MM.1S (cell line): ENCODE measurements at places on chromosomes 5 and 9.

DNA sequence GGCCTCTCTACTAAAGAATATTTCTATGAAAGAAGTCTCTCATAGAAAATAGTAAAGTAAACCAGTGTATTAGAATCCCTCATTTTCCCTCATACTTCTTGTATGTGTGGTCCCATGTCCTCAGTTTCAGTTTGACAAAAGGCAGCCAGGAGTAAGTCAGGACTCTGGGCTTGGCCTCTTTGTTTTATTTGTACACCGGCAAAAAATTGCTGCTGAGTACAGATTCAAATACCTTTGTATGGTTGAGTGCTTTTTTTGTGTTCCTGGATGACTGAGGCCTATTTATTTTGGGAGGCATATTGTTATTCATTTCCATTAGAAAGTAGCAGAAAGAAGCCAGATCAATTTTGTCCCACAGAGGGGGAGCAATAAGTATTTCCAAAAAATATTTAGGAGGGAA, 47.3 kb upstream of the CEP78 start:
- no peak for DNase-seq

DNA sequence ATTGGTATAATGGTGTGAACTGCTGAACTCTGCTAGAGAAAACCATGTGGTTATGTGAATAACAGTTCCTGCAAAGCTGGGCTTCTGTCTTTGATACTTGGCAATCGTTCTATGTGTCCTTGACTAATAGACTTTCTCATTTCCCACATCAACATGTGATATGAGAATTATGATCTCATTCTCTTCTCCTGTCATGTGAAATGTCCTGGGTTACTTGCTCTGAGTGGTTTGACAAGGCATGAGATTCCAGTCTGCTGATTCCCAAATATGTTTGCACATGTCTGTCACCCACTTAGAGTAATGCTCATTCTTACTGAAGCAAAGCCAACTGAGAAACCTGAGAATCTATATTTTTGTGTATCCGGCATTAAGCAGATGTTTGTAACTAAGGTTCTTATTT, 141.2 kb downstream of the PARP8 start:
- DNase-seq: no peak

- DNase-seq: no peak
These were observed 15.4 kb upstream of the PLEKHG4B start for GRCh38 chr5:76358-77169.

DNA sequence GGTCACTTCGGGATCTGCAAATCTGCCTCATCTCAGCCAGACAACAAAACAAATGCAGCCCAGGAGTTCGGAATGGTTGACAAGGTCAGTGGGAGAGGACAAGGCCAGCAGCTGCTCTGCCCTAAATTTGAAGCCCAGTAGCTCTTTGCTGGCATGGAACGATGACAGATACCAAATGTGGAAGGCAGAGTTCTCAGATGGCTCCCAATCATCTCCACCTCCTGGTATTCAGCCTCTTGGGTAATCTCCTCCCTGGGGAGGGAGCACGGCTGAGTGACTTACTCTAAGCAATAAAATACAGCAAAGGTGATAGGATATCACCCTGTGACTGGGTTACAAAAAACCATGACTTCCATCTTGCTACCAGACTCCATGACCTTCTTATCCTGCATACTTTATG, 172.8 kb downstream of the ENTREP1 start:
- DNase-seq: no peak

GRCh38 chr9:73844135-73844534, 653.0 kb upstream of the RORB start:
- DNase-seq: no peak

DNA sequence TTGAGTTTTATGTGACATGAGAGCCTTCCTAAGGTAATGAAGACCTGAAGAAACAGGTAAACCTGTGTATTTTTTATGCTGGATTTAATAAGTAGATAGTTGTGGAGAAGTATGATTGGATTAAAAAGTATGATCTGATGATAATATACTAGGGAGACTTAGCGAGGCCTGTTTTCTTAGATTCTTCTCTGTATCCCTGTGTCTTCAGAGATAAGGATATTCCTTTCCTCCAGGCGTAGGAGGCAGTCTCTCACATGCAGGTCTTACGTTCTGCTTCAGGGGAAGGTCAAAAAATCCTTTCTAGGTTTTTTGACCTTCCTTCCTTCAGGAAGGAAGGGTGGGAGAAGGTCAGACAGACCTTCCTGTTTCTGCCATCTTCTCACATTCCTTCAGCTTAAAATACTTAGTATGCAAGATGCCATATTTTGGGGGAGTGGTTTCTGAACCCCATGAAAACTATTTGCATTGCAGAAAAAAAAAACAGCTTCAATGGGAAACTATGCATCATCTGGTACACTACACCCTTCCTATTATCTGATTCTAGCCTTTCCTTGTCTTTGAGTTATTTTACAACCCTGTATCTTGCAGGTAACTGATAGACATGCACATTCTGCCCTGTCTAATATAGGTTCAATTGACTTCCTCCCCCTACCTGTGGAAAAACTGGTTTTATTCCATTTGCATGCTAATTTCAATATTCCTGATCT, 57.3 kb upstream of the ZNF608 start:
- DNase-seq: no peak

GRCh38 chr5:129909225-129909624, 5.0 kb downstream of the CHSY3 start:
- peak; percentile 47 for DNase-seq

GRCh38 chr9:16637218-16637617, 233.3 kb downstream of the BNC2 start:
- DNase-seq: no peak

- DNase-seq: no peak
These were observed 430.9 kb downstream of the DMAC1 start for GRCh38 chr9:7368410-7369292.

DNA sequence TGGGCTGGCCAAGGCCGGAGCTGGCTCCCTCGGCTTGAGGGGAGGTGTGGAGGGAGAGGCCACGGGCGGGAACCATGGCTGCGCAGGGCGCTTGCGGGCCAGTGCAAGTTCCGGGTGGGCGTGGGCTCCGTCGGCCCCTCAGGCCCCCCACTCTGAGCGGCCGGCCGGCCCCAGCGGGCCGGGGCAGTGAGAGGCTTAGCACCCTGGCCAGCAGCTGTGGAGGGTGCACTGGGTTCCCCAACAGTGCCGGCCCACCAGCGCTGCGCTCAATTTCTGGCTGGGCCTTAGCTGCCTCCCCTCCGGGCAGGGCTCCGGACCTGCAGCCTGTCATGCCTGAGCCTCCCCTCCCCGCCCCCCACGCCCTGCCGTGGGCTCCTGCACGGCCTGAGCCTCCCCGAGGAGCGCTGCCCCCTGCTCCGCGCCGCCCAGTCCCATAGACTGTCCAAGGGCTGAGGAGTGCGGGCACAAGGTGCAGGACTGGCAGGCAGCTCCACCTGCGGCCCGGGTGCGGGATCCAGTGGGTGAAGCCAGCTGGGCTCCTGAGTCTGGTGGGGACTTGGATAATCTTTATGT, 184.2 kb downstream of the ATPSCKMT start:
- DNase-seq: no peak

- DNase-seq: no peak
These were observed 207.0 kb upstream of the SLC30A5 start for GRCh38 chr5:68886814-68887213.

DNA sequence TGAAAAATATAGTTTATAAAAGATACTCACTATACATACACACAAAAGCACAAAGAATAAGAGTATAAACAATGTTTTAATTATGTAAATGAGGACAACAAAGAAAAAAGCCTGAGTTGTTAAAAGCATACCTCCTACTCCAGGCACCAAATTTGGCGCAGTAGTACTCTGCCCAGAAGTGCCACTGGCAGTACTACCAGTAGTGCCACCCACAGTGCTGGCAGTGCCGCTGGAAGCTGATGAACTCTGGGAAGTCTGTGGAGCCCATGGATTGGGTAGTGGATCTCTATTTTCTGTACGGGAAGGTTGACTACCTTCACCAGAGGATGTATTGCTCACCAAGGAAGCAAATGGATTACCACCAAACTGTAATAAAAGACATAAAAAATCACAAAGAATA, 30.2 kb downstream of the UBQLN1 start:
- DNase-seq: no peak

GRCh38 chr9:137017791-137018497, 10.1 kb downstream of the ABCA2 start:
- no peak for DNase-seq

- no peak for DNase-seq
These were observed 30.7 kb upstream of the SMC5 start for GRCh38 chr9:70228118-70228517.

DNA sequence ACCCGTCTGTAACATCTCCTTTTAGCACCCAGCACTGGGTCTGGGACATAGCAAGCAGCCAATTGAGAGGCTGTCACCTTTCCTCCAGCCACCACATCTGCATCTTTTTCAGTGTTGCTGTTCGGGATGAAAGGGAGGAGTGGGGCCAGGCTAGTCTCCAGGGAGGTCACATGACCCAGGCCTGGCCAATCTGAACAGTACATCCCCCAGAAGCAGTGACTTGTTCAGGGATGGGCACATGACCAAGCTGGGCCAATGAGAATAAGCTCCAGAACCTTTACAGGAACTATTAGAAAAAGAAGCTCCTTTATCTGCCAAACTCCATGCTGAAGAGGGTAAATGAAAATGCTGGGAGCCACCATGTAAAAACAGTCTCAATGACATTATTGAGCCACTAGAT, 359.0 kb downstream of the SLIT3 start:
- DNase-seq: no peak

GRCh38 chr5:33843579-33843978, 48.2 kb downstream of the ADAMTS12 start:
- no peak for DNase-seq

DNA sequence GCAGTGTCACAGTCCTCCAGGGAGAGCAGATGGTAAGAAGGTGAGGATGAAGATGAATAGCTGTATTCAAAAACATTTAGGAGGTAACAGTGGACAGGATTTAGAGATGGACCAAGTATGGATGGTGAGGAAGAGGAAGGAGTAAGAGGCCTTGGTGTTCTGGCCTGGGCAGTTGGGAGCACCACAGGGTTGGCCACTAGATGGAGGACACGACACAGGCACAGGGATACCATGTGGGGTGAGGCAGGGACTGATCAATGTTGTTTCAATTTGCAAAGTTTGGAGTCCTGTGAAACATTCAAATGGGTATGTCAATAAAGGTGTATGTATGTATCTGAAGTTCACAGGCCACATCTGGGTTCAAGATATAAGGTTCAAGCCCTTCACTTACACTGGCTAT, 141.1 kb upstream of the RASEF start:
- no peak for DNase-seq

- DNase-seq: peak; percentile 44
These were observed 9.7 kb upstream of the OBP2A start for GRCh38 chr9:135536216-135536615.

- no peak for DNase-seq
These were observed 74.9 kb downstream of the NREP start for GRCh38 chr5:111682121-111682520.
